ENCODE measurements at places on chromosomes 1 and 21. TPM values are rescaled to one million over a fixed set of nuclear protein-coding genes. Genes with fewer than 3 reads are reported as not detected.

DNA sequence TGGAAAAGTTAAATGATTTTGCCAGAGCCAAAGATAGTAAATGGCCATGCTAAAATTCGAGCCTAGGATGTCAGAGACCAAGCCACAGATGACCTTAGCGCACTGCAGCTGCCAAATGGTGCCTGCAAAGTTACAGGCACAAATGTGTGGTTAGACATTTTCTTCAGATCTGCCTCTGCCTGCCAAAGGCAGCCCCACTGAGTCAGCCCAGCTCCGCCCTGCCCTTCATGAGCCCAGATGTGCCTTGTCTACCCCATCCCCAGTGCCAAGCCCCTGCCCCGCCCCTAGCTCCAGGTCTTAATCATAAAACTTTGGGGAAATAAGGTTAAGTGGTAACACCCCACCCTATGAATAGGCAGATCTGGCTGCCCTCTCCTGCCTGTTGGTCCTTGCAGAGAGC, 105.9 kb downstream of the DTL start:
- no peak for DNase-seq
- no peak overlapping the region for H3K27ac ChIP-seq
- no peaks in the 10 kb centered on the region for H3K27me3 ChIP-seq
- H3K36me3 ChIP-seq = peaks cover 8% of the 10 kb centered on the region
- H3K4me1 ChIP-seq = no peaks in the 10 kb centered on the region

DNA sequence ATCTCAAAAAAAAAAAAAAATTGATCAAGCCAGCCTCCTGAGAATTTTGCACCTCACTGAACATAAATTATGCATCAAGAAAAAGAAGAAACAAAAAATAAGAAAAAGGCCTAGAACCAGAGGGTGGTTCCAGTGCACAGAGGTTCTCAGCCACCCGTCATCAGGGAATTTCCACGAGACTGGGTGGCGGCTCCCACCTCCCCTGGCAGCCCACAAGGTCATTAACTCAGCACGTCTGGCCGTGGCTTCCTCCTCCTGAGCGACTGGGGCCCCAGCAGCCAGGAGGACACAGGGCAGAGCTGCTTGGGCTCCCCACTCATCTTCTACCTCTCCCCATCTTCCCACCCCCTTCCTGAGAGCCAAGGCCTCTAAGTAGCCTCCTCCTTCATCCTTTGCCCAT, 15.7 kb upstream of the TMEM51 start:
- no peak overlapping the region for H3K27ac ChIP-seq
- no peak for DNase-seq
- H3K4me1 ChIP-seq = no peaks in the 10 kb centered on the region
- H3K4me3 ChIP-seq = no peak overlapping the region
- no peaks in the 10 kb centered on the region for H3K36me3 ChIP-seq

DNA sequence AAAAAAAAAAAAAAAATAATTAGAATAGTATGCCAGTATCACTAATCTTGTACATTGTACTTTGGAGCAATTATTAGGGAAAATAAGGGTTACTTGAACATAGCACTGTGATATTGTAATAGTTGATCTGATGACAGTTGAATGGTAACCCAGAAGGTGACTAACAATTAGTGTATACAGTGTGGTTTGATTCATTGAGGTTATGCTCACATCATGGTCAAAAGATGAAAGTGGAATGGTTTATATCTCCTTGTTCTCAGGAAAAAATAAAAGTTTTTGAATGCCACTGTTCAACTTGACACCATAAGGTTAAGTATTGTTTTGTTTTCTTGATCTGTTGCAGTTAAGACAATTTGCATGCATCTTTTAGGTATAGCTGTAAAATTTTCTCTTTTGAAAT, 87.0 kb downstream of the GPR52 start:
- no peak for DNase-seq
- peaks cover 21% of the 10 kb centered on the region for H3K36me3 ChIP-seq
- no peak overlapping the region for H3K27ac ChIP-seq
- no peaks in the 10 kb centered on the region for H3K27me3 ChIP-seq

- H3K4me1 ChIP-seq = peaks cover 5% of the 10 kb centered on the region
- no peak for DNase-seq
- H3K27ac ChIP-seq = no peak overlapping the region
- no peak overlapping the region for H3K4me3 ChIP-seq
- no peaks in the 10 kb centered on the region for H3K27me3 ChIP-seq
- no peaks in the 10 kb centered on the region for H3K36me3 ChIP-seq
Measured at GRCh38 chr1:231982871-231983587, 356.4 kb downstream of the DISC1 start.

DNA sequence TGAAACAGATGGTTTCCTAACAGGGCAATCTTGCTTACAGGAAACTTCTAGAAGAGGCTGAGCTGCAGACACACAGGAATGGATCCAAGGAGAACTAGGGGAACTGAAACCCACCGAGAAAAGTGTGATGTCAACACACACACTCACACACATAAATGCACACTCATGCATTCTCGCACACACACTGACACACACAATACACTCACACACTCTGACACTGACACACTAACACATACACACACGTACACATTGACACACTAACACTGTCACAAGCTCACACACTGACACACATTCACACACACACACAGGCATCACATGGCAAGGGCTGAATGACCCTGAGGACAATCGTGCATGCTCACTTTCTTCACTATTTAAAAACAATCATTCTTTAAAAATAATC, 142.7 kb downstream of the NPHP4 start:
- H3K4me1 ChIP-seq = no peaks in the 10 kb centered on the region
- H3K36me3 ChIP-seq = no peaks in the 10 kb centered on the region
- no peak for DNase-seq
- no peak overlapping the region for H3K4me3 ChIP-seq
- H3K27me3 ChIP-seq = no peaks in the 10 kb centered on the region

DNA sequence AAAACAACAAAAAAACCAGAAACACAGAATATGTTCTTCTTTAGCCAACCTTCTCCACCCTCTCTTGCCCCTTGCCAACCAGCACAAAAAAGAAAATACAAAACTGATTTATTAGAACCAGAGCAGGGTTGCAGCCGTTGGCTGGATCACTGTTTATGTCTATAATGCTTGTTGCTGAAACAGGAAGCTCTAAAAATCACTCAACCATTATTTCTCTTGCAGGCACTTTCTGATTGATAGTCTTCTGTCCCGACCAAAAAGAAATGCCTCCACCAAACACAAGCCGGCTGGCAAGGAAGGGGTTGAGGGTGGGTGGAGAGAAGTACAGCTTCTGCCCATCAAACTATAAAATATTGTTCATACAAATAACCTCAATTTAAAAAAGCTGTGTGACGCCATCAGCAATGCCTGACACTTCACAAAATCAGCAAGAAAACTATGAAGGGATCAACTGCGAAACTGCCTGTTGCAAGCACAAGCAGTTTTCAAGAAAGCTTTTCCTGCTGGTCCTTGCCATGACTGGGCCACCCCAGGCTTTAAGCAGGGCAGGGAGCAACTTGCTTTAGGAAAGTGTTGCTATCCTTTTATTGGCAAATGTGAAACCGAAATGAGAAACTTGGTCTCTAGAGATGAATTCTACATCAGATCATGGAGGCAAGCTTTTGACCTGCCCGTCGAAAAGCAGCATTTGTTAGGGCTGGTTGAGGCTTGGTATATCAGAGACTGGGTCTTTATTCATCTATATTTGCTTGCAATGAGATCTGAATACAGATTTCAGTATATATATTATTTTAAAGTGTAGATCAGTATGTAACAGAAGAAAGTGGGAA, 174.2 kb downstream of the RUNX1 start:
- H3K36me3 ChIP-seq = peaks cover 67% of the 10 kb centered on the region
- no peak for DNase-seq
- no peaks in the 10 kb centered on the region for H3K27me3 ChIP-seq

GRCh38 chr1:107964336-107965109, 457 bp downstream of the VAV3 start:
- no peaks in the 10 kb centered on the region for H3K36me3 ChIP-seq
- H3K27me3 ChIP-seq = no peaks in the 10 kb centered on the region
- H3K4me3 ChIP-seq = peak overlapping the region; percentile 84
- H3K27ac ChIP-seq = peak overlapping the region; percentile 89

DNA sequence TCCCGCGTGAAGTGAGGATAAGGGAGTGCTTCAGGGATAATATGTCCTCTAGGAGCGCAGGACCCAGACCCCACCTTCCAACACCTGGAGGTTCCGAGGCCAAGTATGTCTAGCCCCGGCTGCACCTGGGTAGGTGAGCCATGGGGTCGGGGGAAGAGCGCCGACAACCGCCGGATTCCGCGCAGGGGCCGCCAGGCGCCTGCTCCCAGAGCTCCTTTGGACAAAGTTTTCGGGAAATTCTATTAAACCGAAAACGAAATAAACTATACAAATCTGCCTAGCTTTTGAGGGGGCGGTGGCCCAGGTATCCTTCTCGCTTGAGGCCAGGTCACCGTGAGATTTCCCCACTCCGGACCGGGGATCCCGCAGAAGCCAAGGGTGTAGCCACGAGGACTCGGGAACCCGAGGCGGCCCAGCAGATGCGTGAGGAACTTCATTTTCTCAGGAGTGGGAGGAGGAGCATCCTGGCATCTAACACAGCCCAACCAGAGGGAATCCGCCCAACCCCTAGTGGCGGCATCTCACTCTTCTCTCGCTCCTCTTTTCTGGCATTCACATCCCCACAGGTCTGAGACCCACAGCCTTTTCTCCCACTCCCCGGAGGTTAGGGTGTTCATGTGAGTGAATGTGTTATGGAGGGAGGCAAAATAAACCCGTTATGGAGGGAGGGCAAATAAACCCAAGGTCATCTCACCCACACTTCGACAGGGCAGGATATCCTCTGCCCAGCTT, 2.3 kb upstream of the DMRTA2 start:
- H3K4me3 ChIP-seq = no peak overlapping the region
- H3K4me1 ChIP-seq = peaks cover 51% of the 10 kb centered on the region
- DNase-seq = peak; percentile 8
- peaks cover 76% of the 10 kb centered on the region for H3K27me3 ChIP-seq
- H3K36me3 ChIP-seq = no peaks in the 10 kb centered on the region

- H3K4me1 ChIP-seq = peaks cover 26% of the 10 kb centered on the region
- peak; percentile 73 for DNase-seq
- peak overlapping the region; percentile 85 for H3K27ac ChIP-seq
- peaks cover 3% of the 10 kb centered on the region for H3K27me3 ChIP-seq
- H3K4me3 ChIP-seq = peak overlapping the region; percentile 90
- peaks cover 9% of the 10 kb centered on the region for H3K36me3 ChIP-seq
Measured at GRCh38 chr21:26169611-26170470, 729 bp downstream of the APP start.

BECN2 gene
- not detected for total RNA-seq

CYP4A11 gene
- not detected for total RNA-seq

MYOG gene
- not detected for total RNA-seq

NPL gene
- 5.6 TPM for total RNA-seq

CITED4 gene
- 1.6 TPM for total RNA-seq

FBXO28 gene
- 19.7 TPM for total RNA-seq
